Activated naive CD8-positive, alpha-beta T cell treated with anti-CD3 and anti-CD28 coated beads for 36 hours (primary cell): ENCODE measurements at places on chromosomes 13 and 19. TPM values are rescaled to one million over a fixed set of nuclear protein-coding genes. Genes with fewer than 3 reads are reported as not detected.

The B3GNT8 gene
- total RNA-seq: 0.10 TPM

The CAPN12 gene
- total RNA-seq: 3.8 TPM

The OCEL1 gene
- total RNA-seq: 11.9 TPM

The BCAM gene
- total RNA-seq: not detected

The ODAD3 gene
- 0.32 TPM for total RNA-seq

The ZNF440 gene
- 8.3 TPM for total RNA-seq

The CYP4F3 gene
- 0.23 TPM for total RNA-seq

The COL4A2 gene
- not detected for total RNA-seq

The PLK5 gene
- total RNA-seq: not detected

The PTPRH gene
- total RNA-seq: not detected

DNA sequence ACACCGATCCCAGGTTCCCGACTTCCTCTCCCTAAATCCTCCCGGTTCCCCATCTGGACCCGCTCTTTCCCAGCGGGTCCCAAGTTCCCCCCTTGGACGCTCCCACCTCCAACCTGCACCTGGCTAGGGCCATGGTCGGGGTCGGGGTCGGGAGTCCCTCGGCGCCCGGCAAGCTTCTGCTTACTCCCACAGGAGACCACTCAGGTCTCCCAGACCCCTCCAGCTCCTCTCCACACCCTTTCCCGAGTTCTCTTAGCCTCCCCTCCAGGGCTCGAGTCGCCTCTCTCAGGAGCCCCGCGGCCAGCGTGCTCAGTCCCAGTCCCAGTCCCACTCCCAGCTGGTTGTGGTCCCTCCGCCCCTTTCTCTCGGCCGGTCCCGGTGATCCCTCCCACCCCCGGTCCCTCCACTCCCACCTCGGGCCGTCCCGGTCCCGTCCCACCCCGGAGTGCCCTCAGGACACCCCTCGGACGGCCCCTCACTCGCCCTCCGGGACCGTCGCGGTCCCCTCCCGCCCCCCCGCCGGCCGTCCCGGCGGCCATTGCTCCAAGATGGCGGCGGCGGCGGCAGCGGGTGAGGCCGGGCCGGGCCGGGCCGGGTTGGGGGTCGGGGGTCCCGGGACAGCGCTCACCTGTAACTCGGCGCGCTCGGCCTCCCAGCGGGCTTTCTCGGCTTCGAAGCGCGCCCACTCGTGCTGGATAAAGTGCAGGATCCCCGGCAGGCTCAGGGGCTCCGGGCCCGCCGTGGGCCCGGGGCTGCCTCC, at the start of gene FKRP:
Gene FKRP (plus strand): TSS at position 537 of the 760 bp plus-strand sequence. CDS start 9,394 bp downstream, outside the sequence.
- peak; percentile 38 for DNase-seq

- DNase-seq: peak; percentile 97
These were observed at the start of gene SAE1 for GRCh38 chr19:47130589-47131227. SAE1 (plus strand) TSS chr19:47130835; CDS start chr19:47130931, 96 bp downstream.

GRCh38 chr13:80196756-80197155, 144.2 kb downstream of the SPRY2 start:
- DNase-seq: no peak

GRCh38 chr13:78193846-78194245, 275.2 kb upstream of the EDNRB start:
- no peak for DNase-seq

DNA sequence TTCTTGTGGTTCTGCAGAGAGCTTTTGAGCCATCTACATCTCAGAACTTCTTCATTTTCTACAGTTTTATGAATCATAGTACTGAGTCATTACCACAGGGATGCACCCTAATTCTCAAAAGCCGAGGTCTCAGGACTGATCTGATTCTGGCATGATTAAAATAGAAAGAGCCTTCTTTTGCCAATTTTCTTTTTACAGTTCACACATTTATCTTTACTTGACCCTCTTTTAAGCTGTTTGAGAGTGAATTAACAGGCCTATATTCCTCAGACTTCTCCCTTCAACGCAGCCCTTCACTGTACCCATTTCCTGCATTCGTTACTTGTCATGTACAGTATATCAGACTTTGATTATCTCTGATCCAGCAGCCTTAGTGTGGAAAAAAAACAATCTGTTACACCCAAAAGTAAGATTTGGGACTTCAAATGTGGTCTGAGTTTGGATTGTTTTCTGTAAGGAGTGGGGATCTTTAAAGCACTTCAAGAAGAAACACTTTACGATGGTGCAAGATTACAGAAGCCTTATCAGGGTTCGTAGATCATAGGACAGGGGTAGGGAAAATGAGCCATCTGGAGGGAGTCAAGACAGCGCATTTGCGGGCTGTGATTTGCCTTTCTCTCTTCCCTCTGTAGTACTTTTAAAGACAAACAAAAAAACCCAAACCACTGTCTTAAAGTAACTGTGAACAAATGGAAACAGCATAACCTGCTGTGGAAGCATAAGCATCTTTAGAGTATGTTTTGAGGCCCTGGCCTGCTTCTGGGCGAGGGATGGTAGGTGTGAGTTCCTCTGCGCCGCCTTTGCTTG, 15.3 kb upstream of the GPR183 start:
- peak; percentile 23 for DNase-seq

- DNase-seq: no peak
These were observed 10.9 kb downstream of the TMEM255B start for GRCh38 chr13:113769881-113770280.

GRCh38 chr19:32363175-32363574, 17.8 kb downstream of the ZNF507 start:
- no peak for DNase-seq

- DNase-seq: no peak
These were observed 364 bp downstream of the CKM start for GRCh38 chr19:45322311-45322710.

DNA sequence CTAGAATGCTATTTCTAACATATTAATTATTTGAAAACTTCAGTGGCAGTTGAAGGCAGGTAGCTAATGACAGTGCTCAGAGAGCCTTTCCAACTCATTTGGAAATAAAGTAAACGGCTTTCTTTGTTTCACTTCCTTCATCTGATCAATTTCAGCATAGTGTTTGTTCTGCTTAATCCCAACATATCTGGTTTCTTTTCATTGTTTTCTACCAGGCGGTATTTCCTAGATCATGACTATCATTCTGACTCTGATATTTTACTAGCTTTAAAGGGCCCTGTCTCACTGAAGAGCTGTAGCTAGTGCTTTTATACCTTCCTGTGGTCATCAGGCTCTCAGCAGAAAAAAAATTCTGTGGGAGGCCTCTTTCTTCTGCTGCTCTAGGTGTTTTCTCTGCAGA, 178.6 kb downstream of the RBM26 start:
- no peak for DNase-seq

- no peak for DNase-seq
These were observed at the start of gene CABP5 for GRCh38 chr19:48043675-48044258. CABP5 (minus strand) TSS chr19:48044079; CDS start chr19:48043922, 157 bp downstream.

DNA sequence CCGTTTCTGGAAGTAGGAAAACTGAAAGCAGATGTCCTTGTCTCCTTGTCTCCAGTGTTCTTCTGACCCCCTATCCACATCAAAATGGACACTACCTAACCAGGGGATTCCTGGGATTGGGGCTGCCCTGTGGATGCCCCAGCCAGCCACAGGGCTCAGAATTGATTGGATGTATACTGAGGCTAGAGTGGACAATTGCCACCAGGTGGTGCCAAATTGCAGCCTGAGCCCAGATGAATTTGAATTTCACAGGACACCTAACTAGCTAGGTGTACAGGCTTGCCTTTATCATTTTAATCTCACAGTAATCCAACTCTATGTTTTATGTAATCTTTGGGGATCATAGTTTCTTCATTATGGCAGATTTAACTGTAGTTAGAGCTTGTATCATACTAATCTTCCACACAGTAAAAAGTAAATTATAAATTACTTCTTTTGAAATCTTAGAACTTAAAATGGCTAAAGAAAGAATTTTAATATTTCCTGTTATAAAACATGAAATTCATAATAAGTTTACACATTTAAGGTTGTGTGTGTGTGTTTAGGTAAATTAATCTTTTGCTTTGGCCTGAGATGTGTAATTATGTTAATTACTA, 58.0 kb downstream of the PIBF1 start:
- DNase-seq: peak; percentile 19

DNA sequence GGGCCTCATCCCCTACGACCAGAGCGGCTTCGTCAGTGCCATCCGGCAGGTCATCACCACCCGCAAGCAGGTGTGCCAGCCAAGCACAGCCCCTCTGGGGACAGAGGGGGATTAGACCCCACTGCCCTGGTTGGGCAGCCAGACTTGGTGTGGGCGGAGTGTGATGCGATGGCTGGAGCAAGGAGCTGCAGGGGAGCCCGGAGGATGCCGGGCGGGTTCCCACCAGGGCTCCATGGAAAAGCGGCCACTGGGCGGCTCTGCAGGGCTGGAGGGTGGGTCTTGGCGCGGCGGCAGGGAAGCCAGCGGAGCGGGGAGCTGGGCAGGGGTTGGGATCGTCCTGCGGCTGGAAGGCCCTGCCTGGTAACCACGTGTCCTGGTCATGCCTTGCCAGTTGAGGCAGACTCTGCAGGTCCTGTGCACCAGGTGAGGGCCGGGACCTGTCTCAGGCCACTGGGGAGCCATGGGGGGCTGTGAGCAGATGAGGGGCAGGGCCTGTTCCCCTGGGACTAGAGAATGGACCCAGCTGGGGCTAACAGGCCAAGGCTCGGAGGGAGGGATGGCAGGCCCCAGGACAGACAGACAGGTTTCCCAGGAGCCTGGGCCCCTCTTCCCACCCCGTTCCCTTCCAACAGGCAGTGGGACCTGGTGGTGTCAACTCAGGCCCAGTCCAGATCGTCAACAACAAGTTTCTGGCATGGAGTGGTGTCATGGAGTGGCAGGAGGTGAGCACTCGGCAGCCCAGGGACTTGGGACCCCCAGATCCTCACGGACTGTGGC, 6.3 kb downstream of the PTOV1 start:
- no peak for DNase-seq

GRCh38 chr13:106432636-106433035, 102.8 kb downstream of the EFNB2 start:
- DNase-seq: no peak

- no peak for DNase-seq
These were observed 100.8 kb downstream of the COL4A1 start for GRCh38 chr13:110206185-110206584.

- no peak for DNase-seq
These were observed 748.1 kb upstream of the SGCG start for GRCh38 chr13:22432690-22433089.

GRCh38 chr13:68190818-68191217, 960.7 kb upstream of the PCDH9 start:
- no peak for DNase-seq

- no peak for DNase-seq
These were observed 2.5 kb downstream of the CAMSAP3 start for GRCh38 chr19:7598180-7598579.

GRCh38 chr13:25131881-25132420, 36.0 kb downstream of the PABPC3 start:
- no peak for DNase-seq

GRCh38 chr13:110396476-110396875, 89.4 kb downstream of the COL4A2 start:
- DNase-seq: no peak

DNA sequence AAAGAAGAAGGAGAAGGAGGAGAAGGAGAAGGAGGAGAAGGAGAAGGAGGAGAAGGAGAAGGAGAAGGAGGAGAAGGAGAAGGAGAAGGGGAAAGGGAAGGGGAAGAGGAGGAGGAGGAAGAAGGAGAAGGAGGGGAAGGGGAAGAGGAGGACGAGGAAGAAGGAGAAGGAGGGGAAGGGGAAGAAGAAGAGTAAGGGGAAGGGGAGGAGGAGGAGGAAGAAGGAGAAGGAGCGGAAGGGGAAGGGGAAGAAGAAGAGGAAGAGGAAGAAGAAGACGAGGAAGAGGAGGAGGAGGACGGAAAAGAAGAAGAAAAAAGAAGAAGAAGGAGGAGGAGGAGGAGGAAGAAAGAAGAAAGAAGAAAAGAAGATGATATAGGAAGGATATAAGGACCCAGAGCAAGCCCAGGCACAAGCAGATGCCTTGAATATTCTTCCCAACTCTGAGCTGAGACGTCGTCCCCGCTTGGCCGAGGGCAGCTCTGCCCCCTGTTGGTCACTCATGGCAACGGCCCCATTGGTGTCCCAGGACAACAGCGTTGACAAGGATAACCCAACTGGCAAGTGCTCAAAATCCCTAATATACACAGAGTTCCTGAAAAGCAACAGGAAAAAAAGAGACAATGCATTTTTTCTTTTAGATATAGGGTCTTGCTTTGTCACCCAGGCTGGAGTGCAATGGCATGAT, 30.6 kb upstream of the IGSF23 start:
- DNase-seq: peak; percentile 34

DNA sequence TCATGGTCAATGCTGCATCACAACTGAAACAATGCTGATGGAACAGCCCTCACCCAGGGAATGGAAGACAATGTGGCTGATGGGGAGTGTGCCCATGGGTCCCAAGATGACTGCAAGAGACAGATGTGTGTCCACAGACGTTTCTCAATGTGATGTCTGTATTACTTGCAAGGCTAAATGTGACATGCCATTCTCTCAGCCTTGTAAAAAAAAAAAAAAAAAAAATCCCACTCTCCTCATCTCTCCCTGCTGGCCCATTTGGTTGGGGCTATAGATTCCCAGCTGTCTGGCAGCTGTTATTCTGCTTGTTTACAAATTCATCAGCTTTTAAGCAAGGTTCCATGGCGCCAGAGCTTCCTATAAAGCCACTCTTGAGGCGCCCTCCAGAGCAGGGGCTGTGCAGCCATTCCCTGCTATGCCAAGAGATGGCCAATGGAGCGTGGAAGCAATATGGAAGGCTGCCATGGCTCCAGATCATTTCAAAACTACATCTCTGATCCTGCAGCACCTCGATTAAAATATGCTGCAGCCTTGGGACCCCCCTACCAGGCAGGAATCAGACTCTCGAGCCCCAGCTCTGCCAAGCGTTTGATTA, 294.8 kb downstream of the FOXO1 start:
- DNase-seq: no peak

- DNase-seq: no peak
These were observed 255.3 kb downstream of the TEX29 start for GRCh38 chr13:111575719-111576118.

DNA sequence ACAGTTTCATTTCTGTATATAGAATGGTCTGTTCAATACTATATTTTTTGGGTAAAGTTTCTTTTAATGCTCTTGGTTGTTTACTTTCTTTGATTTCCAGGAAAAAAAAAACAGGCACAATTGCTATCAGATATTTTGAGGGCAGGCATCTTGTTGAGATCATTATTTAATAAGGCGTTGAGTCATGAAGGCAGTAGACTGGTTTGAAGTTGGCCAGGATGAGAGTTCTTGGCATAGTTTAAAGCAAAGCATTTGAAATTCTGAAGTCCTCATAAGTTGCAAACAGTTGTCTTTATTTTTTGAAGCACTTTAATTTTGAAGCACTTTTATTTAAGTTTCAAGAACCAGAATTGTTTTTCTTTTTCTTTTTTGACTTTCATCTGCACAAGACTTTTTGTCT, 2.6 kb upstream of the ZNF175 start:
- DNase-seq: no peak
